ENCODE measurements at places on chromosomes 7 and 10.

- DNase-seq, result no peak
These were observed 159.7 kb downstream of the AUTS2 start for GRCh38 chr7:69757981-69758430.

- no peak for DNase-seq
These were observed 66.5 kb downstream of the JAZF1 start for GRCh38 chr7:28114056-28114455.

DNA sequence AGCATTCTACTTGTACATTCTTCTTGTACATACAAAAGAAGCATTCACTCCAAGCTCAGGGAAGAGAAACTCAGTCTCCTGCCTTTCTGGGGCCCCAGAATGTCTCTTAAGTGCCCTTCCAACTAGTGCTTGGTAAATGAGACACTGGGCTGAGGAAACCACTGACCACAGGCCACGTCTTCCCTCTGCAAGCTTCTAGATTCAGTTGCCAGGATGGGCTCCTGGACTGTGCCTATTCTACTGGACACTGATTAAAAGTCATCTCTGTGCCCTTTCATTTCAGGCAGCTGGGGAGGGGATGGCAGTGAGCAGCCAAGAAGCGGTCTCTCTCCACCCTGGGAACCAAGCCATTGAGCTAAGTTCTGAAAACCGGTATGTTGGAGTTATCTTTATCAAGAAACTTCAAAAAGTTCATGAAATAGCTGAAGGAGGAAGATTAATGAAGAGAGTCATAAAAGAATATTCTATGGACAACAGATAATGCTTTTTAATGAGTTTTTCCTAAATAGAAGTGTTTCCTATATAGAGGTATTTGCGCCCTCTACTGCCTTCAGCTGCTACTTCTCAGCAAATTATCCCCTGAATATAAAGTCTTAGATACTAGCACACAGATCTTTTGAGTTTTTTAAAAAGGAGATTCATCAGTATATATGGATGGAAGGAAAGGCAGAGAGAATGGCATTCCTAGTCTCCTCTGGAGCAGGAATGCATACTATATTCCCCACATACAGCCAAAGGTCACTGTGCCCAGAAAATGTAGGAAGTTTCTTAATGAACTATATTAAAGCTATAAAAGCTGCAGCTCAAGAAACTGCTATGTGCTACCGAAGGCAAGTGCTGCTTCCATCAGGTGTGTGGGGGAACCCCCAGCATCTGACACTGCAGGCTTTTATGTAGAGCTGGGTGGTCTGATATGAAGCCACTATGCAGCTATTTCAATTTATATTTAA, 8.4 kb upstream of the IFIT1B start:
- DNase-seq, result no peak

DNA sequence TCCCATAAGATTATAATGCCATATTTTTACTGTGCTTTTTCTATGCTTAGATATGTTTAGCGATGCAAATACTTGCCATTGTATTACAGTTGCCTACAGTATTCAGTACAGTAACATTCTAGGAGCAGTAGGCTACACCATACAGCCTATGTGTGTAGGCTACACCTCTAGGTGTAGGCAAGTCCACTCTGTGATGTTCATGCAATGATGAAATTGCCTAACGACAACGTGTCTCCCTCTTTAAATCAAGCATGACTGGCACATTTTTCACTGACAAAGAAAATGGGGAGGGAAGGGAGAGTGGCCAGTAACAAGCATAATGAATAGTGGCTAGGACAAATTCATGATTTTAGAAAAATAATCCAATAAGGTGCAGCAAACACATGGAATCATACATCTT, 1.7 kb downstream of the NCAPG2 start:
- DNase-seq, result no peak

DNA sequence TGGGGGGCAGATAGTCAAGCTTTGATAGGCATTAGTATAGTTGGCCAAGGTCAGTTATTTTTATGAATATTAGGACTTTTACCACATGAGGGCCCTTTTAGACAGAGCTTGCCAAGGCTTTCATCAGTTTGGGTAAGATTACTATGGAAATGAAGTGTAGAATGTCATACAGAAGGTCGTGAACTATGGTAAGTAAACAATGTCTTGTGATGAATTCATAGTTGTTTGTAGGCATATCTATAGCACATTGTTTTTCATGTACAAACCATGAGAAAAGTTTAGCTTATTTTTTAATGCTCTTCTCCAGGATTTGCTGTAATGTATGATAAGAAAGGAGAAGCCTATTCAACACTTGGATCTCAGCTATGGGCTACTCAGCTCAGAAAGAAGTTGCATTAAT, 4.3 kb downstream of the OR2A2 start:
- no peak for DNase-seq

GRCh38 chr10:83283151-83283550, 856.2 kb upstream of the GHITM start:
- DNase-seq, result no peak

GRCh38 chr7:45066409-45066808, 22.4 kb downstream of the NACAD start:
- no peak for DNase-seq

- no peak for DNase-seq
These were observed 36.7 kb upstream of the BTBD16 start for GRCh38 chr10:122234416-122234815.

GRCh38 chr10:78894841-78895195, 173.9 kb upstream of the ZMIZ1 start:
- no peak for DNase-seq

- no peak for DNase-seq
These were observed 48.3 kb downstream of the ZNF783 start for GRCh38 chr7:149310113-149310836.

GRCh38 chr10:110017052-110017451, 9.3 kb downstream of the ADD3 start:
- DNase-seq, result no peak

GRCh38 chr10:43196981-43197833, 59.0 kb downstream of the CSGALNACT2 start:
- no peak for DNase-seq

DNA sequence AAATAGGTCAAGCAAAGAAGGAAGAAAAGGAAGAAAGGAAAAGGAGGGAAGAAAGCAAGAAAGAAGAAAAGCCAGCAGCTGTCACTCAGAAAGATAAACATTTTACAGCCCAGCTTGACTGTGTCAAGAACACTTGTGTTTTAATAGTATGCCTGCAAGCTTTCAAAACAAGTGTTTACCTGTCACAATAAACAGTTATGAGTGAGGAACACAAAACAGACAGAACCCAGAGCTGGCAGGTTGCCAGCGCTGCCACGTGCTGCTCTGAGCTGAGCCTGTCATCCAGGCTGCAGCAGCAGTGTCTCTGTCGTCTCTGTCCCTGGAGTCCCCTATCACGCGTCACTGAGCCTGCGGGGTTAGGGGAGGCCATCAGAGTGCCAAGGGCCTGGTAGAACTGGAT, 827.6 kb upstream of the AUTS2 start:
- no peak for DNase-seq

- DNase-seq, result no peak
These were observed 196.0 kb downstream of the RNLS start for GRCh38 chr10:88386821-88387773.

DNA sequence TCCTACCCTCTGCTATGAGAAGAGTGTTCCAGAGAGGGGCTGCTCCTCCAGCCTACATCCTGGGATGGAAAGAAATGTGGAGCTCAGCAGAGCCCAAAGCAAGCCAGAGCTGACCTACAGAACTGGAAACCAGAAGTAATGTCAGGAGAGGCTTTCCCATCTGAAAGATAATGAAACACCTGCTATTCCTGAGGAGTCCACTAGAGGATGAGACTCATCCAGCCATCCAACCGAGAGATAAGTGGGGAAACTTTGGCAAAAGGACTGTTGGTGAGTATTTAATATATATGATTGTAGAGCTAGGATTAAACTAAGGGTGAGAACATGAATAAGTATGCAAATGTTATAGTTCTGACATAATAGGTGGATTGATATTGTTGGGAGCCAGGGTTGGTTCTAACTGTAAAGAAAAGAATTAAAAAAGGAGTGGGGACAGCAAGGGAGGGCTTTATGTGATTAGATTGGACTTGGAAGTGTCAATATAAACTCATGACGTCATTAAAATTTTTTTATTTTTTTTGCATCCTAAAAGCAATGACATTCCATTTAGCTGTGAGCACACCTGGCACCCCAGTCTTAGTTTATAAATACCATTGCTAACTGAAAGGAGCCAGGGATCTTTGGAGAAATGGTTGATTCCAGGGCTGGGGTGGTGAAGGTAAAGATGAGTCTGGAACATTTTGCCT, 312.8 kb upstream of the NFE2L3 start:
- no peak for DNase-seq

DNA sequence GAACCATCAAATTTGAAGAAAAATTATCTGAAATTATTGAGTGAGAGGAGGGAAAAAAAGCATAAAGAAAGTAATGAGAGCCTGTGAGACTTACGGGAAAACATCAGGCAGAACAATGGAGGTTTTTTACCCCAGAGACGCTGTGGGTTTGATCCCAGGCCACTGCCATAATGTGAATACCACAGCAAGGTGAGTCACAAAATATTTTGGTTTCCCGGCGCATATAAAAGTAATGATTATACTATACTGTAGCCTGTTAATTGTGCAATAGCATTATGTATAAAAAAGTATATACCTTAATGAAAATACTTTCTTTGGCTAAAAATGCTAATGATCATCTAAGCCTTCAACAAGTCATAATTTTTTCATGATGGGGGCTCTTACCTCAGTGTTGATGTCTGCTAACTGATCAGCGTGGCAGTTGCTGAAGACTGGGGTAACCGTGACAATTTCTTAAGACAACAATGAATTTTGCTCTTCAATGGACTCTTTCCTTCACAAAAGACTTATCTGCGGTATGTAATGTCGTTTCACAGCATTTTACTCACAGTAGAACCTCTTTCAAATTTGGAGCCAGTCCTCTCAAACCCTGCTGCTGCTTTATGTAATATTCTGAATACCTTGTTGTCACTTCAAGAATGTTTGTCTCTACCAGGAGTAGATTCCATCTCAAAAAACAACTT, 97.0 kb upstream of the FAM20C start:
- DNase-seq, result no peak

- no peak for DNase-seq
These were observed 139.0 kb downstream of the HERPUD2 start for GRCh38 chr7:35555934-35556333.

- DNase-seq, result no peak
These were observed 1216.5 kb upstream of the AUTS2 start for GRCh38 chr7:68381731-68382130.

GRCh38 chr10:122344741-122345258, 29.7 kb upstream of the PLEKHA1 start:
- DNase-seq, result no peak

DNA sequence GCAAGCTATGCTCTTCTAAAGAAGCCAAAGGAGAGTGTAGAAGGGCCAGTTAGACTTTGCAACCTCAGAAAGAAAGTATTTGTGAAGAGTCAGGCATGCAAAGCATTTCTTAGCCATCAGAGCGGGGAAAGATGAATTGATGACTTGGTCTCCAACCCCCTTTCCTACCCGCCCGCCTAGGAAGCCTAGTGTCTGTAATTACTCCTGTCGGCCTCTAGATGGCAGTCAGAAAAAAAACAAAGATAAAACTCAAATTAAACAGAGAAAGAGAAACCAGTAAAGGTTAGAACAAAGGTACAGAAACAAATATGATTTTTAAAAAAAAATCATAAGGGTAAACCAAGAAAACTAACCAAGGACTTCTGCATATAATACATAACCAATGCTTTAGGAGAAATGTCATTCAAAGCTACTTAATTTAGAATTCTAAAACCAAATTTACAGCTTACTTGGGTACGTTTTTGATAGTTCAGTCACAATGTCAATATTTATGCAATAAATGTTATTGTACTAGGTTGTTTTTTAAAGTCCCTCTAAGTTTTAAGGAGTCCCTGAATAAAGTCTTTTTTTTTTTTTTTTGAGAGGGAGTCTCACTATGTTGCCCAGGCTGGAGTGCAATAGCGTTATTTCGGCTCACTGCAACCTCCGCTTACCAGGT, 97.6 kb downstream of the LYZL1 start:
- DNase-seq, result no peak

DNA sequence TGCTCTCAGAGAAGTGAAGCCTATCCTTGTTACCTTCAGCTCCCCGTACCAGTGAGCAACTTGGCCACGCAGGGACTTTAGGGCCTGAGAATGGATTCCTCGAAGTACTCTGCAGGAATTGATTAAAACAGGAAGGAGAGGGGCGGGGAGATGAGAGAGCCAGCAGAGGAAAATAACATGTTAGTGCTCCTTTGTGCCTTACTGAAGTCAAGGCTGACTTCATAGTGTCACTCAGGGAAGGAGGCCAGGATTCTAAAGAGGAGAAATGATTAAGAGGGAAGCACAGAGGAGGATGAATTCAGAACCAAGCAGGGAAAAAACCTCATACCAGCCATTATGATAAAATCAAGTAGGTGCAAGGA, 195.6 kb upstream of the RHOBTB1 start:
- DNase-seq, result no peak

DNA sequence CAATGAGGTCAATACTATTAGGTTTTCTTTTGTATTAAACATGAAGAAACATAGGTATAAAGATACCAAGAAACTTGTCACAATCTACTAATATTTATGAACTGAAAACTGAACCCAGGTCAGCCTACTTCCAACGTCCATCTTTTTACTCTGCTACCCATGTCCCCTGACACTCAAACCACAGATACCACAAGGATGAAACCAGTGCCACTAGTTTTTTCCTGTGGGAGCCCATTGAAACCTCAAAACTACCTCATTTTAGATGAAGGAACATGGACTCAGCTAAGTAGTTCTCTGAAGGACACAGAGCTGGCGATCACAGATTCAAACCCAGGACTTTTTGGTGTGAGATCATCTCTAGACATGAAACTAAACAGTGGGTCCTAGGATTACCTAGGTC, 6.8 kb downstream of the TET1 start:
- no peak for DNase-seq

DNA sequence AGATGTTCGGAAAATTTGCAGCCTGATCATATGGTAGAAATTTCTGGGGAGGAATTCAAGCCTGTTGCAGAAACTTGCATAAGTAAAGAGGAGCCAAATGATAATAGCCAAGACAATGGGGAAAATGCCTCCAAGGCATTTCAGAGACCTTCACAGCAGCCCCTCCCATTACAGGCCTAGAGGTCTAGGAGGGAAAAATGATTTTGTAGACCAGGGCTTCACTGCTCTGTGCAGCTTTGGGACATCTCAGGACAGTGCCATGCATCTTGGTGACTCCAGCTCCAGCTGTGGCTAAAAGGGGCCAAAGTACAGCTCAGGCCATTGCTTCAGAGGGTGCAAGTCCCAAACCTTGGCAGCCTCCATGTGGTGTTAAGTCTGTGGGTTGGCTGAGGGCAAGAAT, 50.6 kb upstream of the CYP2C18 start:
- DNase-seq, result no peak

DNA sequence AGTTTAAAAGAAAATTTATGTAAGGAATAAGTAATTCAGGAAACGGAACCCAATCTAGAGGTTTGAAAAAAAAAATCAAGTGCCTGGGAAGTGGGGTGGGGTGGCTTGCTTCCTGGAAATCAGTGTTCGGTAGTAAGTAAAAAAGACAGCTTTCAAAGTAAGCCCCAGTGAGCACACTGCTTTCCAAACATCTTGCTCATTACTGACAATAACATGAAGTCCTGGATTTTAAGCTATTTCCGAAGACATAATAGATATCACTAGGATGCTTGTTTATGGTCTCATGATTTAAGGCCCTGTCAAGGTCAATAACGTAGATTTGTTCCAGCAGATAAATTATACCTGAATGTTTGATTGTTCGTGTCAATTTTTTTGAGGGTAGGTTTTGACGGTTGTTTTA, 1.3 kb downstream of the STAMBPL1 start:
- no peak for DNase-seq

GRCh38 chr7:20301311-20301939, 29.3 kb upstream of the ITGB8 start:
- DNase-seq, result no peak

- DNase-seq, result no peak
These were observed 478.9 kb downstream of the KCNMA1 start for GRCh38 chr10:77158666-77159065.
